ENCODE measurements at places on chromosomes 2 and 18.

GRCh38 chr2:174868878-174869277, 104.6 kb upstream of the CHRNA1 start:
- DNase-seq: peak; percentile 16

- no peak for DNase-seq
Measured at GRCh38 chr2:16725549-16725948, 59.9 kb upstream of the CYRIA start.

DNA sequence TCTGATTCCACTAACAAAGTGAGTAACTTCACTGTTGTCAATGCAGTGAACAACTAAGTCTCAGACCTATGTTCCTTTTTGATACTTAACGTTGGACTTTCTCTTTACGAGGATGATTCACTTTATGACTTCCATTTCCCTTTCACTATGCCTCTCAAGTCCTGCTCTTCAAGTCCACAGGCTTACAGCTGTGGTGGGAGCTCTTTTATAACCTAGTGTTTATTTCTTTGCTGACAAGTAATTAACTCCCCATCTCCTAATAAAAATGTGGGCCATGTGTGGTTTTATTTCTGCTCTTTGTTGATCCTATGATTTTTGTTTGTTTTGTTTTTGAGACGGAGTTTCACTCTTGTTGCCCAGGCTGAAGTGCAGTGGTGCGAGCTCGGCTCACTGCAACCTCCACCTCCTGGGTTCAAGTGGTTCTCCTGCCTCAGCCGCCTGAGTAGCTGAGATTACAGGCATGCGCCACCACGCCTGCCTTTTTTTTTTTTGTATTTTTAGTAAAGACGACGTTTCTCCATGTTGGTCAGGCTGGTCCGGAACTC, 142.1 kb downstream of the USP34 start:
- DNase-seq: no peak

DNA sequence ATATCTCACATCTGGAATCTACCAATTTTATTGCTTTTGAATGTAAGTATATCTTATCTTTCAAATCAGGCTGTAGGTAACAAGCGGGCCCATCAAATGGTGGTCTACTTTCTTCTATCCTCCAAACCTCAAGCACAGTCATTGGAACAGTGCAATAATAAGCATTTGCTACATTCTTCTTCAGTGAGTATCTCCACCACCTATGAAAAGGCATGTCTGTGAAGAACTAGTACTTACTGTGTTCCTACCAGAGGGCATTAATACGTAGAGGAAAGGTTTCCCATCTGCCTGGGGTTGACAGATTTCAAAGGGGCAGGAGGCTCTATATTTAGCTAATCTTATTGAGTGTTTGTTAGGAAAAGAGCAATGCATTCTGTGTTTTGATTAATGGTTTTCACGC, 411.1 kb downstream of the NCKAP5 start:
- DNase-seq: no peak

GRCh38 chr2:85414761-85415553, 3.6 kb upstream of the SH2D6 start:
- DNase-seq: no peak

GRCh38 chr18:40576507-40577115, 1378.4 kb upstream of the PIK3C3 start:
- no peak for DNase-seq

GRCh38 chr18:5973099-5973498, 77.8 kb upstream of the TMEM200C start:
- no peak for DNase-seq

DNA sequence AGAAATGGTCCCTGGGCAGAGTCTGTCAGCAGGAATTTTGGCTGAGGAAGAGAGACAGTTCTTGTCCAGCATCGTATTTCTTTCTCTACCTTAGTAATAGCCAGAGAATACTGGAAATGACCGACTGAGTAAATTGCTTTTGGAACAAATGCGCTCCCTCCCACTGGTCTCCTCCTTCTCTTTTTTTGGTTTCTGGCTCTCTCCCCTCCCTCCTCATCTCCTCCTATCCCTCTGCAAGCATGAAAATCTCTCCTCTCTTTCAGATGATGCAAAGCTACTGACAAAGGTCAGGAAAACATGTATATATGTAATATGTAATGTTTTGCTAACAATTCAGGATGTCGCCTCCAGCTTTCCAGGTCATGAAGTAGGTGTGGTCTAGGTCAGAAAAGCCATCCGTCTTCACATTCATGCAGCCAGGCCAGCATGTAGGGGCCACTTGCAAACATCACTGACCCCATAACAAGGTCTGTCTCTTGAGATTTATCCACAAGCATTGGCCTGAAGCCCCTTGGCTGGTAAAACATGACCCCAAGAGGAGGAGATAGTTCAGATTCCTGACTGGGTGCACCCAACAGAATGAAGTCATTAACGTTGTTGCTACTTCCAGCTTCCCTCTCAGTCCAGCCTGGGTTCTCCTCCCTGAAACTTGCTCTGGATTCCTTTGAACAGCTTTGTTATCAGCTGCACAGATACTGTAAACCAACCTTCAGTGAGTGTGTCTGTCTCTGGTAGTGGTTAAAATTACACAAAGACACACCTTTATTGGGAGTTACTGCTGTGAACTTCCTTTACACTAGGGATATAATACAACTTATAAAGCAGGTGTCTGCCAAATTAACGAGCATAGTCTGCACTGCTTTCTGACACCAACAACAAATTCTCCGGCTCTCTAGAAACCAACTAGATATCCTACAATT, 864.4 kb upstream of the KLHL29 start:
- DNase-seq: no peak

GRCh38 chr2:150462770-150463169, 24.7 kb downstream of the RND3 start:
- no peak for DNase-seq

DNA sequence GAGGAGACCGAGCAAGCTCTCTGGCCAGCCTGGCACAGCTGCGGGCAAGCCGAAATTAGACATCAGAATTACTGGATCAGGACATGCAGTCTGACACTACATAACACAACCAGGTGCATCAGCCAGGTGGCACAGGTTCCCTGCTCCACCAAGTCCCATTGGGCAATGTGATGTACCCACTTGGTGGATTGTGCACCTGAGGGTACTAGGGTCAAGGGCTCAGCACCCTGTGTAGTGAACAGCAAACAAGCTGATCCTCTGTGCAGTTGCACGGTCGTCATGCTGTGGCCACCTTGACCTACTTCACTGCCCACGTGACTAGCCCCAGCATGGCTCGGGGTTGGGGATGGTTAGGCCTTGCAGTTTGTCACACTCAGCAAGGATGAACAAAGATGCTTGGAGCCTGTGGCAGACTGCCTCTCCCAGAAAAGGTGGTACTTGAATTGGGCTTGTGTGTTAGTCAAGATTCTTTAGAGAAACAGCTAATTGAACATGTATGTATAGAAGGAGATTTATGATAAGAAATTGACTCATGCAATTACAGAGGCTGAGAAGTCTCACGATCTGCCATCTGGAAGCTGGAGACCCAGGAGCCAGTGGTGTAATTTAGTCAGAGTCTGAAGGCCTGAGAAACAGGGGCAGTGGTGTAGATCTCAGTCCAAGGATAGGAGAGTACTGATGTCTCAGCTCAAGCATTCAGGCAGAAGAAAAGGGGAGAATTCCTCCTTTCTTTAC, 71.4 kb upstream of the TMEM87B start:
- no peak for DNase-seq

DNA sequence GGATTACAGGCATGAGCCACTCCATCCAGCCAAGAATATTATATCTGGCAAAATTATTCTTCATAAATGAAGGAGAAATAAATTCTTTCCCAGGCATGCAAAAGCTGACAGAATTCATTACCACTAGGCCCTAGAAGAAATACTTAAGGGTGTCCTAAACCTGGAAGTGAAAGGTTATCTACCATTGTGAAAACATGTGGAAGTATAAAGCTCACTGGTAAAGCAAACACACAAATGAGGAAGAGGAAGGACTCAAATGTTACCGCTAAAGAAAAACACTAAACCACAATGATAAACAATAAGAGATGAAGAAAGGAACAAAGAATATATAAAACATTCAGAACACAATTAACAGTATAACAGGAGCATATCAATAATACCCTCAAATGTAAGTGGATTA, 171.8 kb downstream of the CAMKMT start:
- DNase-seq: no peak

- no peak for DNase-seq
Measured at GRCh38 chr2:2870106-2870505, 507.5 kb downstream of the EIPR1 start.

- DNase-seq: no peak
Measured at GRCh38 chr18:48002933-48003365, 72.5 kb upstream of the SMAD2 start.

DNA sequence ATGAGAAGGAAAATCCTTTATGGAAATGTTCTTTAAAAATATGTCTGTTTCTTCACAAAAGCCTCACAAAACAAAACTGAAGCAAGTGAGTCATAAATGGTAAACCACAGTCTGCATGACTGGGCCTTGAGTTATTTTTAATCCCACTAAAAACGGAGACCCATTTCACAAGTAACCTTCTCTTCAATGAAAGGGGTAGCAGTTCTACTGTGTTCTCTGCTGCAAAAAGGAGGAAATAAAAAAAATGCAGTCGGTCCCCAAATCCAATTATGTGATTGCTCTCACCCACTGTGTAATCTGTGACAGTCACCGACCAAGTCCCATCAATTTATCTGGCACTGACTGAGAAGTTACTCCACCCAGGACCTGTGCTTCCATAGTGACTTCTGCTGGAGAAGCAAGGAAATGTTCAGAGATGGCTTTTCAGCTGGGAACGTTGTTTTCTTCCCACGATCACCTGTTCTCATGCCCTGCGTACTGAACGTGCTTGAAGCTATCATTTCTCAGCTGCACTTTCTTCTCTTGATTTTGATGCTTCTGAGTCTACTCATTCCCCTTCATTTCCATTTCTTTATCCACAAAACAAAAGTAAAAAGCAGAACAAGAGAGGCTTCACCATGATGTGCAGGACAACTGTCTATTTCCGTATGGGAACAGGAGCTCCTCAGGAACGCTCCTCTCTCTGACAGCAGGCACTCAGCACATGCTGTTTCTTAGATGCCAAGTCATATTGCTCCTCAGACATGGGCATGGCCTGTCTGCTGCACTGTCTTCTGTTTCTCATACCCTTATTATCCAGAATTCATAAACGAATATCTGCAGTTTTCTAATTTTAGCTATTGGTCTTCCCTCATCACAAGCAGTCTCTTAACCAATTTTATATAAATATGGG, 80.0 kb upstream of the TMEM200C start:
- no peak for DNase-seq

- DNase-seq: no peak
Measured at GRCh38 chr2:30663806-30664205, 143.4 kb downstream of the CAPN13 start.

DNA sequence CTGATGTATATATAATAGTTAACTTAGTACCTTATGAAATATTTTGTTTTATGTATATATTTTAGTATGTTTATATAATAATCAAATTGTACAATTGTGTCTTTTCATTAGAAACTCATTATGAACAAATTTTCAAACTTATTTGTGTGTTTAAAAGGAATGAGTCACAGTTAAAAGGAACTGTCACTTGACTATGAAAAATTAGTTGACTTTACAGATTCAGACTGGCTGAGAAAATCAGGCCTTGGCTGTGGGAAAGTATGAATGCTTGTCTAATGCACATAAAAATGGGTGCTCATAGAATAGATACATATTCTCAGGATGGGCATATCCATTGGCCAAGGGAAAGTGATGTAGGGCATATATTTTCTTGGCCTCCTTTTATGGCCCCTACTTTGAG, 576.8 kb downstream of the SATB2 start:
- DNase-seq: no peak

DNA sequence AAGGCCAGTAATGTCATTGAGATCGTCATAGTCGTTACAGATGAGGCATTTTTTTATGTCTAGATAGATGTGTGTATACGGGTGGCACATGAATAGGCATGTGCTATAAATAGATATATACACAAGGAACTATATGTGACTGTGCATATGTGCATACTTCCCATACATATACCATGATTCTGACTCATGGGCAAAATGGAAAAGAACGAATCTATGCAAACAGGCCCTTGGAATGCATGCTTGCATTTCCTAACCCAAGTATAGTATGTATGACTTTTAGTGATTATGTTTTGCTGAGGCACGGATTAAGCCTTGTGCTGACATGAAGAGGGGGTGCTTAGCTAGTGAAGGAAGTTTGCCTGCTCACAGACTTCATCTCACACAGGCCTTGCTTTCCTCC, 111.7 kb downstream of the BCL11A start:
- no peak for DNase-seq

- no peak for DNase-seq
Measured at GRCh38 chr2:71457123-71457915, 4.0 kb downstream of the DYSF start.

DNA sequence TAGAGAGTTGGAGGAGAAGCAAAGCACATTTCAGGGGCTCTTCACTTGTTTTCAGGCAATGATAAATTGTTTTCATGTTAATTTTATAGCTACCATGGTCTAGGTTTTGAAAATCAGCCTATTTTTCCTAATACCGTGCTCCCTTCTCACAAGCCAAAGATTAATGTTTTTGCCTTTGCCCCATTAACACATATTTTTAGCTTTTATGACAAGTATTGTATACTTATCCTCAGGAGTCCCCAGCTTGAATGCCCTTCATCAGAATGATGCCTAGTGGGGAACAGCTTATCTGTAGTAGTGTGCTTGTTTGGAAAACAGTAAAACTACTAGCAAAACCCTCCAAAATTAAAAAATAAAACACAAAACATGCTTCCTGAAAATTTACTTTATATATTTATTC, 194.0 kb downstream of the LNPK start:
- no peak for DNase-seq

DNA sequence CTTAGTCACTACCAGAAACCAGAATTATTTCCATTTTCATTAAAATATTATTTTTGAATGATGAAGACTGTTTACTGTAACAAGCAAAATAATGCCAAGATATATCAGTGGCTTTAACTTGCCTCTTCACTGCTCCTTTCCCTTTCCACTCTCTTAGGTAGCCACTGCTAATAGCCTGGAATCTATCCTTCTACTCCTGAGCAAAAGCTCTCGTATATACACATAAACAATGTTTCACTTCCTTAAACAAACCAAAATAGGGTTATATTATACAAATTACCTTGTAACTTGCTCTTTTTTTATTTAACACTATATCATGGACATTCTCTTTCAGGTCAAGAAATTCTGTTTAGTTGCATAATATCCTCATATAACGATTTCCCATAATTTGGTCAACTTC, 20.8 kb downstream of the IMMT start:
- no peak for DNase-seq

DNA sequence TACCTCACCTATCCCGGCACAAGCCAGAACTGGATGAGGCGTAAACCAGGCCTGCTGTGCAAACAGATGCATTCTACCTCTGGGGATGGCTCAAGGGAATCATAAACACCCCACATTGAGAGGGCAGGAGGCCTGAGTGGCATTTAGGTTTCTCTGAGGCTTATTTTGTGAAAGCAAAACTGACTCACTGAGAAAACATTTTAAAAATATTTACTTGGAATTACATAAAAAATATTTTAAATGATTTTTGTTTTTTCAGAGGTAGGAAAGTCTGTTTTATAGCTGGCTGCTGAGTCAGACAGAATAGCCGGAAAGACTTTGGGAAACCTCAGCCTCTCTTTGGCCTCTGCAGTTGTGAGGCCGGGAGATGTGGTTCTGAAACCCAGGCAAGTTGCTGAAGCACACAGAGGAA, 244.1 kb downstream of the NCKAP5 start:
- DNase-seq: no peak

Data from HuH-7.5 (cell line).